Activated T-helper 1 cell treated with anti-CD3 and anti-CD28 coated beads, Interleukin-2, amount 50 U/mL, for 16 hours (primary cell): ENCODE measurements at places on chromosomes 11 and 22.

- DNase-seq, result no peak
Observed at GRCh38 chr11:83287631-83288030, 1.5 kb upstream of the CCDC90B start.

GRCh38 chr11:130649801-130650200 is 201.4 kb downstream of the ADAMTS15 start:
- DNase-seq, result no peak

DNA sequence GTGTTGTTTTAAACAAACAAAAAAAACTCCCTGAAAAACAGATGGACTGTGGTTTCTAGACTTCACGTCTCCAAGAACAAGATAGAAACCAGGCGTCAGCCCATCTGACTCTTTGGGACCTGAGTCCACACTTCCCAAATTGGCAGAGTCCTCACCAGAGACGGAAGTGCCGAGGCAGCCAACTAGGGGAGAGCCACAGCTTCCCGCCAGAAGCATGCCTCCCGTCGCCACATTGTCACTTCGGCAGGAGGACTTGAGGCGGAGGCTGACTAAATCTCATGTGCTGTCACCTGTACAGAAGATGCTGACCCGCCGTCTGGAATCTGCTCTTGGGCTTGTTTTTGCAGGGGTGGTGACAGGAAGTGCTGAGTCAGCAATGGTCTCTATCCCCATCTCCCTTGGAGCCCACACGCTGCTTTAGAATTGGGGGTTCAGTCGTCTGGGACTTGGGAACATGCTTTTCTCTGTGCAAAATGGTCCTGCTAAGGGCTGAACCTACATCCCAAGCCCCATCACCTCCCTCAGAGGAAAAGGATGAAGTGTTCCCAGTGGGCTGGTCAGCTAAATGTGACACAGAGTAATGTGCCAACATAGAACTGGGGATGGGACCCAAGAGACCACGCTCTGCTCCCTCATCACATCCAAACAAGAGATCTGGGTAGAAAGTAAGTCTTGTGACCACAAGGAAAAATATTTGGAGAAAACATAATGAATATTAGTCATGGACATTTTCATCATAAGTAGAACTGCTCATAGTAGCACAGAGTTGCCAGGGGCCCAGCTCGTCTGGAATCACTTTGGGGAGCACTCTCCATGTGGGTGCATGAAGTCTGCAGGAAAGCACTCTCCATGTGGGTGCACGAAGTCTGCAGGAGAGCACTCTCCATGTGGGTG is 152.9 kb downstream of the SNX19 start:
- no peak for DNase-seq

DNA sequence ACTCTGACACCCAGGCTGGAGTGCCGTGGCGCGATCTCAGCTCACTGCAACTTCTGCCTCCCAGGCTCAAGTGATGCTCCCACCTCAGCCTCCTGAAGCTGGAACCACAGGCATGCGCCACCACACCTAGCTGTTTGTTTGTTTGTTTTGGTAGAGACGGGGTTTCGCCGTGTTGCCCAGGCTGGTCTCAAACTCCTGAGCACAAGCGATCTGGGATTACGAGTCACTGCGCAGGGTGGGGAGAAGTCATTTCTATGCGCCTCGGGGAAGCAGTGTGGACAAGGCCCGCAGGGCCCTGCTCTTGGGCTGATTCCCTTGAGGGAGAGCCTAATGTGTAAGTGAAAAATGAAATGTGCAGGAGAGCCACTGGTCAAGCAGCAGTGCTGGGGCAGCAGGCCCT is 19.6 kb upstream of the SEPTIN5 start:
- no peak for DNase-seq

DNA sequence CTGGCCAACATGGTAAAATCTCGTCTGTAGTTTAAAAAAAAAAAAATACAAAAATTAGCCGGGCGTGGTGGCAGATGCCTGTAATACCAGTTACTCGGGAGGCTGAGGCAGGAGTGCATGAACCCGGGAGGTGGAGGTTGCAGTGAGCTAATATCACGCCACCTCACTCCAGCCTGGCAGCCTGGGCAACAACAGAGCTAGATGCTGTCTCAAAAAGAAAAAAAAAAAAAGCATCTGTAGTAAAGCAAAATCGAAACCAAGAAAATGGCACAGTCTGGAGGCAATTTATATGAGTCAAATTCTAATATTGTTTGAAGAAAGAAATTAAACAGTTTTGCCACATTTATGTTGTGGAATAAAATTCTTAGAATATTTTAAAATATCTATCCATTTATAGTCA is 365.0 kb upstream of the CHORDC1 start:
- DNase-seq, result no peak

GRCh38 chr11:47915374-47915773 is 65.0 kb upstream of the PTPRJ start:
- DNase-seq, result no peak

DNA sequence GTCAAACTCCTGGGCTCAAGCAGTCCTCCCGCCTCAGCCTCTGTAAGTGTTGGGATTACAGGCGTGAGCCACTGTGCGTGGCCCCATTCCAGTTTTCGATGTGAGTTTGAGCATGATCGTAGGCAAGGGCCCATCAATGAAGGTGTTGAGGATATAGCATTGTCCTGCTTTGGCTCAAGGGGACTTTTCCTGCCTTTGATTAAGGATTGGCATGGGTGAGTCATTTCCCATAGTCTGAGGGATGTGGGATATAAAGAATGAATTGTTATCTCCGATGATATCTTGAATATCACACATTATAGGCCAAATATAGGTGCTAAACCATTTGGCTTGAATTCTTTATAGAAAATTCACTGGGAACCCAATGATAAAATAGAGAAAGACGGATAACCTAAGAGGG is 30.4 kb downstream of the STIM1 start:
- DNase-seq, result no peak

DNA sequence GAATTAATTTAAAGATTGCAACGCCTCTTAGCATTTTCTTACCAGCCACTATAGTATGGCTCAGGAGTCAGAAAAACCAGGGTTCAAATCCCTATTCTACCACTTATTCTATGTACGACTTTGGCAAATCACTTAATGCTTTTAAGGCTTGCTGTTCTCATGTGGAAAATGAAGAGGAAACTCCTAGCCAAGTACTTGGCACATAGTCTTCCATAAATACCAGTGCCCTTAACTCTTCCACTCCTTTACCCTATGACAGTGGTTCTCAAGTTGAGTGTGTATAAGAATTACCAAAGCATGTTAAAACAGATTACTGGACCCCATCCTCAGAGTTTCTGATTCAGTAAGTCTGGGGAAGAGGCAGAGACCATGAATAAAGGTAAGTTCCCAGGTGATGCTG is 107.6 kb downstream of the RBFOX2 start:
- DNase-seq, result no peak

- DNase-seq, result no peak
Observed at GRCh38 chr11:19675397-19675796, 37.2 kb upstream of the NAV2 start.

DNA sequence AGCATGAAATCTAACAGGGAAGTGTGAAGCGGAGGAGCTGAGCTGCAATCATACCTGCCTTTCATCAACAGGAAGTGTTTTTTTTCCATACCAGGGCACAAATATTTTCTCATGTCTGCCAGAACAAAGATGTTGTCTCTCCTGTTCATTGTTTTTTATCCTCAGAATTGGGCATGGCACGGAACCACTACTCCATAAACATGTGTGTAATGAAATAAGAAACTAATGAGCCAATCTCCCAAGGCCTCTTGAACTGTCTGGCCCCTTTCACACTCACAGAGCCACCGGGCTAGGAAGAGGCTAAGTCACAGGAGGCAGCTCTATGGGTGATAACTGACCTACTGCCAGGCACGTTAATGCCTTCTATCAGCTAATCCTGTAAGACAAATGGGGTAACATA is 124.4 kb downstream of the ETS1 start:
- DNase-seq, result no peak

- DNase-seq, result no peak
Observed at GRCh38 chr11:44258839-44259420, 51.0 kb downstream of the ALX4 start.

GRCh38 chr11:40514124-40514523 is 945.3 kb downstream of the LRRC4C start:
- no peak for DNase-seq

GRCh38 chr22:31922534-31922933 is 21.8 kb upstream of the YWHAH start:
- no peak for DNase-seq

- DNase-seq, result no peak
Observed at GRCh38 chr11:75816561-75817239, 1.7 kb downstream of the UVRAG start.

DNA sequence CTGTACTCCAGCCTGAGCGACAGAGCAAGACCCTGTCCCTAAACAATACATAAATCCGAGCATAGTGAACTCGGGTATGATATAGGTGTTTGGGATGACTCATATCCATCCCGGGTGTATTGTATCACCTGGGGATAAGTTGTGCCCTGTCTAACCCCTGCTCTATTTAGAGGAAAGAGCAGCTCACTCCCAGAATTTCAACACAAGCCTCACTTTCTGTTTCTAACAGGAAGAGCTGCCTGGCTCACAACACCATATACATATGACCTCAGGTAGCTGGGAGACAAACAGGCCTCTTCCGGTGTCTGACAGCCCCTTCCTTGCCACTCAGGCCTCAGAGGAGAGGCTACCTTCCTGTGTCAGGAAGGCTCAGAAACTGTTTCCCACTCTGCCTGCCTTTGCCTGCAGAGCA is 9.9 kb upstream of the MICALL1 start:
- DNase-seq, result no peak

DNA sequence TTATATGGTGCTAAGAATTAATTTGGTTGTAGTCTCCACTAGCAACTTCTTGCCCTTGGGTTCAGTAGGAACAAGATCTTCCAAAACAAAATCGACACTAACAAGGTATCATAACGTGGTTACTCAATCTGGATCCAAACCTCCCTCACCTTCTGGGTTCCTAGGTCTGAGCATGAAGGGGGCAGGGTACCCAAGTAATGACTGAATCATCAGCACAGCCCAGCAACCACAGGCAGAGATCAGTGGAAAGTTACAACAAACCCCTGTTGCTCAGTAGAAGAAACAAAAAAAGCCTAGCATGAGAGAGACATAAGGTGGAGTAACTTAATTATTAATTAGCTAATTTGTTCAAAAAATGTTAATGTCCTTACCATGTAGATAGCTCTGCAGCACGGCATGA is 221.4 kb downstream of the BLID start:
- no peak for DNase-seq

GRCh38 chr11:13880634-13881033 is 81.9 kb upstream of the SPON1 start:
- DNase-seq, result no peak

DNA sequence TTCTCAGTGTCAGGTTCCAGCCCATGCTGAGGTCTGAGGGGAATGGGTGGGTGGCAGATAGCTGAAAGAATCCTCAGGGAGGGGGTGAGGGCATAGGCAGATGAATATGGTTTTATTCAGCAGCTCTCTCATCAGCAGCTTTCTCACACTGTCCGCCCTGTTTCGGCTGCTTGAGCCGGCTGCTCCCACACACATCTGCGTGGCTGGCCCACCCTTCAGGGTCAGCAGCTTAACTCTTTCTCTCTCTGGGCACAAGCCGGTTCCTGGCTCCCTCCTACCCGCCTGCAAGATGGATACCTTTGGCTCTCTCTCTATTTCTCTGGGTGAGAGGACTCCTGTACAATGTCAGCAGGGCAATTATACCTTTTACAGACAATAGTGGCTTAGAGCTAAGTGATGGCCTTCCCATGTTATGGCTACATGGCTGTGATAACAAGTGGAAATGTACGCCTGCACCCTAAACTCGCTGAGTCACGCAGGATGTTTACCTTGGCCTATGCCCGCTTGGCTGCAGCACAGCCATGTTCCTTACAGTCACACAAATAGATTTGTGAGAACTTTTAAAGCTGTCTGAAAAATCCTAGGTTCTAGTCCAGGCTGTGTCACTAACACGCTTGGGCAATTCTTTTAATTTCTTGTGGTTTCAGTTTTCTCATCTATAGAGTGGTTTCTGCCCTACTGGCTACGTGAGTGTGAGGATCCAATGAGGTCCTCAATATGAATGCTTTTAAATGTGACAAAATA is 4.1 kb downstream of the MMP20 start:
- DNase-seq, result no peak

DNA sequence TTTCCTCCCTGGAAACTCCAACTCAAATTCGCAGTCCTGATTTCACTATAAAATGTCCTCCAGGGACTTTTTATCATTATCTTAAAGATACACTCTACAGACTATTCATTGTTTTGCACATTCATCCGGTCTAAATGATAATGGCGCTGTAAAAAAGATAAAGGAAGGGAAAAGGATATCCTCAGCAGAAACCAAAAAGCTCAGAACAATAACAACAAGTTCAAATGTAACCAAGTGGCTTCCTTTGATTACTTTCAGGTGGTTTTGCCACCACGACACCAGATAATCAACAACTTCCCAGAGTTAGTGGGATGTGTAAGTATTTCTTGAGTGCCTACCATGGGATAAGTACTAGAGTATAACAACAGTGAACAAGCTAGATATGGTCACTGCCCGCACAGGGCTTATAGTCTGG is 26.3 kb downstream of the PRCP start:
- DNase-seq, result no peak

DNA sequence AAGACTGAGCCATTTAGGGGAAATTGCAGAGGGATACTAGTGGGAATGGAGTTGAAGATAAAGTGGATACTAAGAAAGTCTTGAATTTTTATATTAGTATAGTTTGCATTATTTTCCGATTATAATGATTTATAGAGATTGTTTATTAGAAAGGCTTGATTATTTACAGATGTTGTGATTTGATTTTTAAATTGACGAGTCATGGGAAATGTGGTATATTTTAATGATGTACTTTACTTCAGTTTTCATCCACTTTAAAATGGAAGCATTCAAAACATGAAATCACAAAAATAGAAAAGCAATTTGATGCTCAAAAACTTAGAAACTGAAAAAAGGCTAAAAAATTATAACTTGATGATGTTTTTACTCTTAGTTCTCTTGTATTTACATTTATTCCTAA is 21.2 kb downstream of the USP47 start:
- no peak for DNase-seq

GRCh38 chr11:117892651-117893050 is 16.2 kb upstream of the FXYD6 start:
- no peak for DNase-seq

DNA sequence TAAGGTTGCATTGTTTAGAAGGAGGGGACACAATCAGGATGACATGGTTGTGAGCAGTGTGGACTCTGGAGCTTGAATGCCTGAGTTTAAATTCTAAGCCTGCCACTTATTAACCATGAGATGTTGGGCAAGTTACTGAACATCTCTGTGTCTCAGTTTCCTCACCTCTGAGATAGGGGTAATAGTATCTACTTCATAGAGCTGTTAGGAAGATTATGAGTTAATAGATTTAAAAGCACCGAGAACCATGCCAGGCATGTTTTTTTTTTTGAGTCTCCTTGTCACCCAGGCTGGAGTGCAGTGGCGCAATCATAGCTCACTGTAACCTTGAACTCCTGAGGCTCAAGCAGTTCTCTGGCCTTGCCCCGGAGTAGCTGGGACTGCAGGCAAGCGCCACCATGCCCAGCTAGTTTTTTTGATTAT is 33.3 kb downstream of the ST14 start:
- no peak for DNase-seq

GRCh38 chr11:68942751-68943271 is 38.0 kb downstream of the MRGPRD start:
- no peak for DNase-seq

- DNase-seq, result no peak
Observed at GRCh38 chr22:29031227-29032011, 30.2 kb downstream of the C22orf31 start.
